ENCODE measurements at places on chromosomes 12 and 14. TPM values are rescaled to one million over a fixed set of nuclear protein-coding genes. Genes with fewer than 3 reads are reported as not detected.

DNA sequence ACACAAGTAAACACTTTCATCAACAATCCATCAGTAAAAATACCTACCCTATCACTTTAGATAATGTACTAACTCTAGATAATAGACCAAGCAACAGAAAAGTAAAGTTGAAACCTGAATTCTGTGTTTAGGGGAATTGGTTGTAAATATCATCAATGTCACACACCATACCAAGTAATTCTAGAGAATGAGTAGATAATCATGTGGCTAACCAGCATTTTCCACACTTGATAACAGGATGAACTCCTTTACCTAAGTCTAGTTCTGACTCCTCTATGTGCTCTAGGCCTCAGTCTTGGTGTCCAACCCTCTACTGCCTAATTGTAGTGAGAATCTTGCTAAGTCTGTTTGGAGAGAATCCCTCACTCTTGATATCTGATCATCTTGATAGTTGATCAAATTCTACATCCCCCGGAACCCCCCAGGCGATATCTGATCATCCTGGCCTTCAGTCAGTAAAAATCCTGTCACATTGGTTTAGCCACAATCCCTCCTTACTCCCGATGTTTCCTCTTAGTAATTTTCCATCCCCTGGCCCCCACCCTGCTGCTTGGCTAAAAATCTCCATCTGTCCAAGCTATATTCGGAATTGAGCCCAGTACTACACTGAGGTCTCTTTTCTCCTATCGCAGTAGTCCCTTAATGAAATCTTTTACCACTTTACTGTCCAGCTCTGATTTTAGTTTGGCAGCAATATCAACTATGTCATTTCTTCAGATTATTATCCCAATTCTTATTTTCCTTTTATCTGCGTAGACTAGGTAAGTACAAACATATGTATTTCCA, 3.4 kb upstream of the SLCO1A2 start:
- DNase-seq, result no peak
- H3K27ac ChIP-seq, result no peak overlapping the region
- H3K4me3 ChIP-seq, result no peak overlapping the region
- no peaks in the 10 kb centered on the region for H3K27me3 ChIP-seq

GRCh38 chr12:132354982-132355680, 25.7 kb upstream of the GALNT9 start:
- H3K27ac ChIP-seq, result no peak overlapping the region
- H3K4me3 ChIP-seq, result no peak overlapping the region
- H3K27me3 ChIP-seq, result peaks cover 34% of the 10 kb centered on the region
- no peaks in the 10 kb centered on the region for H3K4me1 ChIP-seq
- DNase-seq, result no peak

- H3K27me3 ChIP-seq, result no peaks in the 10 kb centered on the region
- no peak overlapping the region for H3K27ac ChIP-seq
- no peaks in the 10 kb centered on the region for H3K4me1 ChIP-seq
- DNase-seq, result no peak
- H3K4me3 ChIP-seq, result no peak overlapping the region
Measured at GRCh38 chr14:22723815-22724214, 42.7 kb upstream of the OXA1L start.

CISTR gene
- not detected for total RNA-seq

GABARAPL1 gene
- 96.2 TPM for total RNA-seq

DNA sequence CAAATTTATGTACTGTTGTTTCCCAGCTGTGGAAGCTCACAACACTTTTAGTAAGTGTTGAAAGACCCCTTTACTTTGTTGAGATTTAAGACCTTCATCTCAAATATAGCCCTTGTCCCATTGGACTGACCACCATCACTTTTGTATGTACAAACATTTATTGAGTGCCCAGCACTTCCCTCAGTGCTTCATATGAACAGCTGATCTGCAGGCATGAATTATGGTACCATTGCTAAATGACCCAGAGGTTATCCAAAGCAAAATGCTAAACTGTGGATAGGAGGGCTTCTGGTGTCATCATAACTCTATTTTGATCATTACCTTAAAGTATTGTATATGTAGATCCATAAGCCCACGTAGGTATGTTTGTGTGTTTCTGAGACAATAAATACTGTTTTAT, 285.7 kb upstream of the RGS6 start:
- H3K4me1 ChIP-seq, result peaks cover 21% of the 10 kb centered on the region
- DNase-seq, result no peak

DNA sequence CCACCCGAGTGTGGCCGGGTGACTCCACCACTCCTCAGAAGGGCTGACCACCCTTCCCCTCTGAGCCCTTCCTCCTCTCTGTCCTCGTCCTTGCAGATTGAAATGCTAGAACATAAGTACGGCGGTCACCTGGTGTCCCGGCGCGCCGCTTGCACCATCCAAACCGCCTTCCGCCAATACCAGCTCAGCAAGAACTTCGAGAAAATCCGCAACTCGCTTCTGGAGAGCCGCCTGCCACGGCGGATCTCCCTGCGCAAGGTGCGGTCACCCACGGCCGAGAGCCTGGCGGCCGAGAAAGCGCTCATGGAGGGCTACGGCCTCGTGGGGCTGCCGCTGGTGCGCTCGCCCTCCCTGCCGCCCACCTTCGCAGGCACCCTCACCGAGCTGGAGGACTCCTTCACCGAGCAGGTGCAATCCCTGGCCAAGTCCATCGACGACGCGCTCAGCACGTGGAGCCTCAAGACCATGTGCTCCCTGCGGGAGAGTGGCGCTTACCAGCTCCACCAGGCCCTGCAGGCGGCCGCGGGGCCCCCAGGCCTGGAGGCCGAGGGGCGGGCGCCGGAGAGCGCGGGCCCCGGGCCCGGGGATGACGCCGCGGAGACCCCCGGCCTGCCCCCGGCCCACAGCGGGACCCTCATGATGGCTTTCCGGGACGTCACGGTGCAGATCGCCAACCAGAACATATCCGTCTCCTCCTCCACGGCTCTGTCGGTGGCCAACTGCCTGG, 71.8 kb downstream of the IQSEC3 start:
- H3K4me1 ChIP-seq, result peaks cover 10% of the 10 kb centered on the region
- no peaks in the 10 kb centered on the region for H3K36me3 ChIP-seq
- peaks cover 60% of the 10 kb centered on the region for H3K27me3 ChIP-seq
- H3K4me3 ChIP-seq, result no peak overlapping the region
- H3K27ac ChIP-seq, result no peak overlapping the region

SLC6A13 gene
- 0.60 TPM for total RNA-seq

DNA sequence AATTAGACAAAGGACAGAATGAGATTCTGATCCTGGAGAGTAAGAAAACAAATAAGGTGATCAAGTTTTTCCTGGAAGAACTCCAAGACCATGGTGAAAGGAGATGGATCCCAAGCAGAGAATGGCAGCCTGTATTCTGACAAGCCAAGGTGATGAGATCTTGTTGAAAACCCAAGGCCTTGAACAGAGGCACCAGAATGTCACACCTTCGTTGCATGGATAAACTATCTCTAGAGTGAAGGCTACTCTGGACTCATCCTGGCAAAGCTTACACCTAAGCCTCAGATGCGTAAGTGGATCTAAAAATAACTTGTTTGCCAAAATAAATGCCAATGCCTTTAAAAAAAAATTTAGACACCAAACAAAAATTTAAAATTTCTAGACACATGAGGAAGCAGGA, 605.9 kb downstream of the ETNK1 start:
- H3K36me3 ChIP-seq, result no peaks in the 10 kb centered on the region
- no peak overlapping the region for H3K27ac ChIP-seq
- DNase-seq, result no peak
- peaks cover 31% of the 10 kb centered on the region for H3K27me3 ChIP-seq
- H3K4me3 ChIP-seq, result no peak overlapping the region

GRCh38 chr14:103854017-103854808, 6.8 kb upstream of the PPP1R13B start:
- no peaks in the 10 kb centered on the region for H3K27me3 ChIP-seq
- H3K4me3 ChIP-seq, result no peak overlapping the region
- DNase-seq, result no peak
- peaks cover 21% of the 10 kb centered on the region for H3K4me1 ChIP-seq

DNA sequence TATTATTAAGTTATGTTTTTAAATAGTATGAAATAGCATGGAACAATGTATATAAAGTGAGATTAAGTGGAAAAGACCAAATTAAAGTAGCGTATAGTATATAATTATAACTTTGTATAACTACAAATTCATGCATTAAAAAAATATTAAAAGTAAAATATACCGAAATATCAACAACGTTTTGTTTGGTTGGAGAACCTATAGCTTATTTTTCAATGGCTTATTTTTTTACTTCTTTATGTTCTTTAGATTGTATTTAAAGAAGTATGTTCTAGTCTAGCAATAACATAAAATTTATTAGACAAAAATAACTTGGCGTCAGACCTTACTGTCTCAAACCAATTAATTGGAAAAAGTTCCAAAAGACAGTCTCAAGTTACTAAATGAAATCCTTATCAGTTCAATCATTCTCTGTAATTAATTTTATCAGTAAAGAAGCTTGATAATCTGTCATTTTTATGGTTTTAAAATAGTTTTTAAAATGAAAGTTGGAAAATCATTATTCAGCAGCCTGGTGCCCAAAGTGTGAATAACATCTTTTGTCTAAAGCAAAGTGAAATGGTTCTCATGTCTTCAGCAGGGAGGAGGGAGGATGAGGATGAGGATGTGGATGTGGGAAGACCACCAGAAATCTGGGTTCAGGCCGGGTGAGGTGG, 46.7 kb downstream of the IRAK3 start:
- DNase-seq, result no peak
- peak overlapping the region; percentile 56 for H3K4me3 ChIP-seq
- H3K36me3 ChIP-seq, result no peaks in the 10 kb centered on the region
- H3K27ac ChIP-seq, result no peak overlapping the region
- peaks cover 8% of the 10 kb centered on the region for H3K4me1 ChIP-seq

GRCh38 chr12:88063375-88063774, 34.2 kb upstream of the C12orf50 start:
- no peaks in the 10 kb centered on the region for H3K4me1 ChIP-seq
- DNase-seq, result no peak
- no peak overlapping the region for H3K27ac ChIP-seq

- H3K4me3 ChIP-seq, result peak overlapping the region; percentile 95
- H3K27ac ChIP-seq, result peak overlapping the region; percentile 96
- H3K27me3 ChIP-seq, result no peaks in the 10 kb centered on the region
- peaks cover 67% of the 10 kb centered on the region for H3K4me1 ChIP-seq
Measured at GRCh38 chr12:54126696-54127537, 61.9 kb downstream of the SMUG1 start.

DNA sequence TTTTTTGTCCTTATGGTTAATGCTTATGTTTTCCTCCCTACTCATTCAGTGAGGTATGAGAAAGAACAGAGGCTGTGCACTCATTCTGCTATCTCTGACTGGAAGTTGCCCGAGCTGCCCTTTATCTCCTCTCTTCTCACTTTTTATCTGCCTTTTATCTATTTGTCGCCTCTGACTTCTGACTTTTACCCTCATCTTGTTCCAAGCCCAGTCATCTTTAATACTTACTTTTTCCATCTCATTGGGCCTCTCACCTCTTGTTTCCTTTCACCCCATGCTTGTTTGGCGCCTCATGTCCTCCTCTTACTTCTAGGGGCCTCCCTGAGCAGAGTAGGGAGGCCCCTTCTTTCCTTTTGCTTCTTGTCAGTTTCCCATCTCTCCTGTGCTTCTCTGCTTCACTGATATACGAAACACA, 50.7 kb downstream of the DIP2B start:
- no peak overlapping the region for H3K4me3 ChIP-seq
- peaks cover 6% of the 10 kb centered on the region for H3K4me1 ChIP-seq
- H3K36me3 ChIP-seq, result peaks cover 8% of the 10 kb centered on the region
- H3K27me3 ChIP-seq, result no peaks in the 10 kb centered on the region
- no peak for DNase-seq
- H3K27ac ChIP-seq, result peak overlapping the region; percentile 9

KRT78 gene
- not detected for total RNA-seq

TPCN1 gene
- 32.1 TPM for total RNA-seq

AHNAK2 gene
- 1.1 TPM for total RNA-seq

- H3K27ac ChIP-seq, result no peak overlapping the region
- peaks cover 10% of the 10 kb centered on the region for H3K4me1 ChIP-seq
- DNase-seq, result no peak
- no peak overlapping the region for H3K4me3 ChIP-seq
Measured at GRCh38 chr12:121379945-121380344, 20.0 kb upstream of the RNF34 start.

AQP6 gene
- not detected for total RNA-seq
